Cardiac muscle cell (in vitro differentiated cells and primary cell): ENCODE measurements at places on chromosomes 16 and 17.

GRCh38 chr17:13244513-13244912 is 226.7 kb upstream of the ELAC2 start:
- no peak for DNase-seq

DNA sequence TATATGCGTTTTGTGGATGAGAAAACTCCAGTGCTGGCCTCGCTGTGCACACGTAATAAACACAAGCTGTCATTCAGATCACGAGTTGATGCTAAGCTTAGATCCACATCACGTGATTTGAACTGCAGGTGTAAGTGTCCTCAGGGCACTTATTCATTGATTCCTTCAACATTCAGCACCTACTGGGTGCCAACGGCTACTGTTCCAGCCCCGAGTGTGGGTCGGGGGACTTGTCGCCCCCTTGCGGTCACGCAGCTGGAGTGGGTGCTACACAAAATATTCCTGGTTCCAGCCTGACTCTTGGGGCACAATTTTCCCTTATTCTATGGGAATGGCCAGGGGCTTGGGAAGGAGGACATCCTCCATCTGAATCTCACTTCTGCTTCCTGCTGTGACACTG is 29.9 kb upstream of the GINS2 start:
- DNase-seq, result no peak

GRCh38 chr16:59913666-59914065 is 1179.5 kb upstream of the GOT2 start:
- no peak for DNase-seq

DNA sequence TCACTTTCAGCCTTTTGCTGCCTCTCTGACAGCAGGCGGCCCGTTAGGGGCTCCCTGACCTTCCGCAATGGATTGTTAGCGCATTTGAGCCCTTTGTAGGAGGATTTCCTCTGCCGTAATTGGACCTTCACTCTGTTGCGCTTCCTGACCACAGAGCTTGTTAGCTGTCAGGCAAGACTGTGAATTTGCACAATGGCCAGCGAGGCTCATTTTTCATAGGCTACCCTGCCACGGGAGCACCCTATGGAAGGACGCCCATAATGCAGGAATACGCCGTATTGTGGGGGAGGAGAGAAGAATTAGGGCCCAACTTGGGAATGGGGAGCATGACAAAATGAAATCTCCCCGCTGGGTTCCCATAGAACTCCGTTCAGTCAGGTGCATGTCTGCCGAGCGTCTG is 205.2 kb upstream of the NLRP1 start:
- DNase-seq, result no peak

GRCh38 chr17:66002063-66002585 is 189.8 kb downstream of the CEP112 start:
- DNase-seq, result no peak

- no peak for DNase-seq
Observed at GRCh38 chr17:79075446-79075750, 774 bp downstream of the ENGASE start.

DNA sequence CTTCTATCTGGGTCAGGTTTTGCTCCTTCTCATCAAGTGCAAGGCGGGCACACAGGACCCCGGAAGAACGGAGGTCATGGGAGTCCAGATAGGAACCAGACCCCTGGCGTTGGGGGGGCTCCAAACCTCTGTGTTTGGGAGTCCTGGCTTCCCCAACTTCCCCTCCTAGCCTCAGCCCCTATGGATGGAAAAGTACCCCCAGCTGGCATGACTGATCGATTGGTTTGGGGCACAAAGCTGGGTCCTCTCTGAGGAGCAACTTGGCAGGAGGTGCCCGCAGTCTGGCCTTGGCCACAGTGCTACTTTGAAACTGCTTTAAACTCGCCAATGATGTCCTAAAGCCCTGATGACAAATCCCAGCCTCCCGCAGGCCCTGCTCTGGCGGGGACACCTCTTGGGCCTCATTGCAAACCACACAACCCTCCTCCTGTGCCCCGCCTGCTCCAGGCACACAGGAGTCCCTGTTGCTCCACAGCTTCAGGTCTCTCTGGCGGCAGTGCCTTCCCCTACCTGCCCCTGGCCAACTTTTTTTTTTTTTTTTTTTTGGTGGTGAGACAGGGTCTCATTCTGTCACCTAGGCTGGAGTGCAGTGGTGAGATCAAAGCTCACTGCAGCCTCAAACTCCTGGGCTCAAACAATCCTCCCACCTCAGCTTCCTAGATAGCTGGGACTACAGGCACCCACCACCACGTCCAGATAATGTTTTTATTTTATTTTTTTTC is 38.0 kb upstream of the SNN start:
- no peak for DNase-seq

GRCh38 chr17:36861531-36861930 is 75.7 kb upstream of the LHX1 start:
- DNase-seq, result no peak

DNA sequence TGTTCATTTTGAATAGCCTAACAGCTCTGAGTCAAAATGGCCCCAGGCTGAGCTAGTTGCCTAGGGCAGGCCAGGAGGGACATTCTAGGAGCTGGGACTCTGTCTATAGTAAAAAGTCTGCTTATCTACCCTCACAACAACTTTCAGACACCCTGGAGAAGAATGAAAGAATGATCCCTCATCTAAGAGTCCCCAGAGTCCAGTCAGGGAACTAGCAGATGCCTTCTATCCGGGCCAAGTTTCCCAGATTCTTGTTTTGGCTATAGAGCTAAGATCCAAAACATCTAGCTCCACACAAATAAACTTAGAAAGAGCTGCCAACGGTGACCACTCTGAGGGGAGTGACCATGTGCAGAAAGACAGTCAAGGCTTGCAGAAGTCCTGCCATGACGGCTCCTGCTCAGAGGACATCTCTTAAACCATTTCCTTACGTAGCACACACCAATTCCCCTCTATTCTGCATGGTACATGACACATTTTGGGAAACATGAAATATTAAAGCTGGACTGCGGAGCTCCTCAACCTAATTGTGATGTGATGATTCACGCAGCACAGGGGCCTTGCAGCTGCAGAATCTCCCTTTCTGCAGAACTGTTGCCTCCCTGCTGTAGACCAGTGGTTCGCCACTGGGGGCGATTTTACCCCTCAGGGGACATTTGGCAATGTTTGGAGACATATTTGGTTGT is 24.2 kb downstream of the FAM20A start:
- peak; percentile 89 for DNase-seq

GRCh38 chr17:65362826-65363225 is 198.6 kb downstream of the AXIN2 start:
- DNase-seq, result no peak

- no peak for DNase-seq
Observed at GRCh38 chr17:4148611-4149308, 5.8 kb downstream of the CYB5D2 start.

- DNase-seq, result no peak
Observed at GRCh38 chr16:57758331-57759117, 23.0 kb downstream of the KATNB1 start.

- no peak for DNase-seq
Observed at GRCh38 chr17:40538936-40539705, 26.2 kb downstream of the CCR7 start.

- DNase-seq, result no peak
Observed at GRCh38 chr16:26198221-26198620, 506.5 kb downstream of the HS3ST4 start.

- DNase-seq, result no peak
Observed at GRCh38 chr17:41663451-41664171, 25.1 kb upstream of the EIF1 start.

DNA sequence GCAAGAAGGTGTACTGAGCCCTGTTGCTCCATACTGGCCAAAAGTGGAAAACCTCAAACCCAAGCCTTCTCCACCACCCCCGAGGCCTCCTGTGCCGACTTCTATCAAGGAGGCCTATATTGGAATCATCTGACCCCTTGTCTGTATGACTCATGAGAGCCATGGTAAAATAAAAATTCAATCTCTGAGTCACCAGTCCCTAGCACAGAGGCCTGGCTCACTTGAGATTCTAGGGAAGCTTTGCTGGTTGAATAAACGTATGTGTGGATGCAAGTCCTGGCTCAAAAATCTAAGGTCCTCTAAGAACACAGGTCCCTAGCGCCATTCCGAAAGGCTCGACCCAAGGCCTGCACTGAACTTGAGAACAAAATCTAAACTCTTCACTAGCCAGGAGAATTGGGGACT is 15.0 kb downstream of the NSMCE1 start:
- peak; percentile 75 for DNase-seq

DNA sequence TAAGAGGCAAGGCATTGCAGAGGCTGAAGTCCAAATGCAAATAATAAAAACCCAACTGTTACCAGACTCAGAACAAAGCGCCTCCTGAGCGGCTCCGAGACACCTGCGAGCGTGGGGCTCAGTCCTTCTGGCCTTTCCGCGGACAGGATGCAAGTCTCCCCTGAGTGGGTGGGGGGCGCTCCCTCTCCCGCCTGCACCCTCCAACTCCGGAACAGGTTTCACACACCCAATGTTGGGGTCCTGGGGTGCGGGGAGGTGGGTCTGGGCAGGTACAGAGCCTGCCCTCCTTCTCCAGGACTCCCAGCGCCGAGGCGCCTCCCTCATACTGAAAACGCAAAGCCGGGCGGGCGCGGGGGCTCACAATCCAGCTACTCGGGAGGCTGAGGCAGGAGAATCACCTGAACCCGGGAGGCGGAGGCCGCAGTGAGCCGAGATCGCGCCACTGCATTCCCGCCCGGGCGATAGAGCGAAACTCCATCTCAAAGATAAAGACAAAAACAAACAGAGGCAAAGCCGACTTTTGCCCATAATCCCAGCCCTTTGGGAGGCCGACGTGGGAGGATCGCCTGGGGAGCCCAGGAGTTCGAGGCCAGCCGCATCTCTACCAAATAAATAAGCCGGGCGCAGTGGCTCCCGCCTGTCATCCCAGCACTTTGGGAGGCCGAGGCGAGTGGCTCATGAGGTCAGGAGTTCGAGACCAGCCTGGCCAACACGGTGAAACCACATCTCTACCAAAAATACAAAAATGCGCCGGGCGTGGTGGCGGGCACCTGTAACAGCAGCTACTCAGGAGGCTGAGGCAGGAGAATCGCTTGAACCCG is 893 bp downstream of the GINS2 start:
- DNase-seq, result no peak

DNA sequence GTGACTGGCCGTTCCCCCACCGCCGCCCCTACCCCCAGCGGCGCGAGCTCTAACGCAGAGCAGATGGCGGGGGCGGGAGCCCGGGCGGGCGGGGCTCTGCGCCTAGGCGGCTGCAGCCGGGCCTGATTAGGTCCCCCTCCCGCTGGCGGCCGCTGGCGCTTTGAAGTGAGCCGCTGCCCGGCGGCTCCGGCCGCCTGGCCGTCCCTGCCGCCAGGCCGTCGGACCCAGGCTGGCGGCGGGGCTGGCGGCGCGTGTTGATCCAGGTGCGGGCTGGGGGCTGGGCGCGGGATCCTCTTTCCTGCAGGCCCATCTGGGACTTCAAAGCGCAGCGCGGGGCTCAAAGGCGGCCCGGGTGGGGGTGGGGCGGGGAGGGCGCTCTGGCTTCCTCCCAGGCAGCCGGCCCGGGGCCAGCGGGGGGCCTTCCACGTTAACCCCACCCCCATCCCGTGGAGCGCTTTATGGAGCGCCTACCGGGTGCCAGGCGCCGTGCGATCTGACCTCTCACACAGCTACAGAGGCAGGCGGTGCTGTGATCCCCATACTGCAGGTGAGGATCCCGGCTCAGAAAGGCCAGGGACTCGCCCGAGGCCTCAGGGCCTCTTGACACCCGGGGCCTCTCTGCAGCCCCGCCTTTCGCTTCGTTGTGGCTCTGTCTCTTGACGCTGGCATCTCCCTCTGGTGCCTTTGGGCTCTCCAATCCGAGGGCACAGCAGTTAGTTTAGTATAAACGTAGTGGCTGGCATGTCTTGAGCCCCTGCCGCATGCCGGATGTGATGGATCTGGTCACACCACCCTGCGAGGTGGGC is 80.0 kb upstream of the NKD1 start:
- peak; percentile 47 for DNase-seq

DNA sequence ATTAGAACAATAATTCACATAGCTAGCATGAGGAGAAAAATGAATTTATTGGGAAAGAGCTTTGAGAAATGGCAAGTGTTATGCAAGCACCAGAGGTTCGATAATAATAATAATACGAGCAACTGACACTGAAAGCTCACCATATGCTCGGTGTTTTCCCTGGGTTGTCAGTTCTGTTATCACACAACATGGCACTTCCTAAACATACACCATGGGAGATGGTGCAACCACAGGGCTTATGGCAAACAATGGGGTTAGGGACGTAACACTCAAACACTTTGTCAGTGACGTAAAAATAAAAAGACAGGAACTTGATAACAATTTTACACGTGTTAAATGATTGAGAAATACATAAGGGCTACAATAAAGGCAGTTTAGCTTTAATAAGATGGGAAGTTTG is 23.7 kb downstream of the OR1D5 start:
- DNase-seq, result no peak

DNA sequence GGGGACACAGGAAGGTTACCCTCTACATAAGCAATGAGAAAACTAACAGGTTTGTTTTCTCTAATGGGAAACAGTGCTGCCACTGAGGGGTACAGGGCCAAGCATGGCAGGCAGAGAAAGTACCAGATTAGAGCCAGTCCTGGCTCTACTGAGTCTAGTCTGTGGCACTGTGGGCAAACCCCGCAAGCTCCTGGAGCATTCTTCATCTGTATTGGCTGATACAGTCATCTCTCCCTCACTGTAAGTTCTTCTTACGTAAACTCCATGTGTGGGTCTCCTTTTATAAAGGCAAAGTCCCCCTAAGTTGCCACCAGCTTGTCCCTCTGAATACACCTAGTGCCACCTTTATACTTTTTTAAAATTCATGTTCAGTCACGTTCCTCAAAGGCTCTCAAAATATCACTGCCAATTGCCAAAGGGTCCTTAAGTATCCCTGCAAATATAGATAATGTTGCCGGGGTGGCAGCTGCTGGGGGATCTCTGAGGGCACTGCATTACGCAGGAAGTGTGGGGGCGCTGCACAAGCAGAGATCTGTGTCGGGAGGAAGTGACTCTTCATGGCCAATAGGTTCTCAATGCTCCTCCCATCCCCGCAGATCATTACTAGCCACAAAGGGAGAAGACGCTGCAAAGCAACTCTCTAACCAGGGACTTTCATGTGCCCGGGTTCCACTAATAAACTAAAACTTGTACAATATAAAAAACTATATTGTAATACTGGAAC is 18.8 kb downstream of the XPO6 start:
- DNase-seq, result no peak

DNA sequence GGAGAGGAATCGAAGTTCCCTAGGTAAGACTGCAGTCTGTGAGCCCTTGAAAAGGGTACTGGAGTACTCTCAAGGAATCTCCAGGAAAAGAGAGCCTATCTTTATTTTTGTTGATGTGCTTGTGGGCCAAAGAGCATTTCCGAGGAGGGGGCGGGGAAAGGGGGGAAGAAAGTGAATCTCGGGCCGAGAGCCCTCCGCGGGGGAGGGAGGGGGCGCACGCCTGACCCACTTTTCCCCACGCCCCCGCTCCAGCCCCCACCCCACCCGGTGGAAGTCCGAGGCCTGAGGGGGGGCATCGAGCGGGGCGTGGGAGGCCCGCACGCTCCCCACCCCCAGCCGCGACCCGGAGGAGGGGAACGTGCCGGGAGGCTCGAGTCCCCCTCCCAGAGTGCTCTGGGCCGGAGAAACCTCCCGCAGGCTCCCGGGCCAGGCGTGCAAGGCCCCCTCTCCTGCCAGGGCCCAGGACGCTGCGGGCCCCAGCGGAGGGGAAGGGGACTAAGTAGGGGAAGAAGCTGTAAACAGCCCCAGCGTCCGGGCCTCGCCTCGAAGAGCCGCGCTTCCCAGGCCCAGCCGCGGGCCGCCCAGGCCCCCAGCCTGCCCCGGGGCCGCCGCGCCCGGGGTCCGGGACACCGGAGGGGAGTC is 444 bp downstream of the HELZ start:
- DNase-seq, result no peak
